ENCODE measurements at places on chromosomes 16 and 17.
A peak's percentile ranks its signal among the peaks of the same experiment; 100 is the strongest.

- no peaks in the 10 kb centered on the region for H3K36me3 ChIP-seq
- H3K27ac ChIP-seq: no peak overlapping the region
- no peak for DNase-seq
- no peak overlapping the region for H3K4me3 ChIP-seq
- H3K4me1 ChIP-seq: no peaks in the 10 kb centered on the region
- peaks cover 4% of the 10 kb centered on the region for H3K27me3 ChIP-seq
Measured at GRCh38 chr16:25978218-25978617, 286.5 kb downstream of the HS3ST4 start.

GRCh38 chr16:24054741-24055491 lies 201.2 kb upstream of the CACNG3 start:
- H3K4me1 ChIP-seq: no peaks in the 10 kb centered on the region
- no peak for DNase-seq
- H3K27me3 ChIP-seq: no peaks in the 10 kb centered on the region
- no peak overlapping the region for H3K4me3 ChIP-seq

DNA sequence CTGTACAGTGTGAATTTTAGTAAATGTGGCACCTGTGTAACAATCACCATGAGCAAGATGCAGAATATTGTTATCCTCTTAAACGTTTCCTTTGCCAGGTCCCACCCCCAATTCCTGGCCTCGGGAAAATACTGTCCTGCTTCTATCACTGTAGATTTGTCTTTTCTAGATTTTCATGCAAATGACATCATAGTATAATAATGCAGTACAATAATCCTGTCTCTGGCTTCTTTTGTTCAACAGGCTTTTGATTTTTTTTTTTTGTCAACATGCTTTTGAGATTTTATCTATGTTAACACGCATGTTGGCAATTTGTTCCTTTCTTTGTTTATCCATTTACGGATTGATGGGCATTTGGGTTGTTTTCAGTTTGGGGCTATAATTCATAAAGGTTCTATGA lies 20.4 kb upstream of the HEATR3 start:
- H3K27ac ChIP-seq: no peak overlapping the region
- H3K4me1 ChIP-seq: no peaks in the 10 kb centered on the region
- DNase-seq: no peak
- H3K27me3 ChIP-seq: no peaks in the 10 kb centered on the region
- H3K36me3 ChIP-seq: no peaks in the 10 kb centered on the region

DNA sequence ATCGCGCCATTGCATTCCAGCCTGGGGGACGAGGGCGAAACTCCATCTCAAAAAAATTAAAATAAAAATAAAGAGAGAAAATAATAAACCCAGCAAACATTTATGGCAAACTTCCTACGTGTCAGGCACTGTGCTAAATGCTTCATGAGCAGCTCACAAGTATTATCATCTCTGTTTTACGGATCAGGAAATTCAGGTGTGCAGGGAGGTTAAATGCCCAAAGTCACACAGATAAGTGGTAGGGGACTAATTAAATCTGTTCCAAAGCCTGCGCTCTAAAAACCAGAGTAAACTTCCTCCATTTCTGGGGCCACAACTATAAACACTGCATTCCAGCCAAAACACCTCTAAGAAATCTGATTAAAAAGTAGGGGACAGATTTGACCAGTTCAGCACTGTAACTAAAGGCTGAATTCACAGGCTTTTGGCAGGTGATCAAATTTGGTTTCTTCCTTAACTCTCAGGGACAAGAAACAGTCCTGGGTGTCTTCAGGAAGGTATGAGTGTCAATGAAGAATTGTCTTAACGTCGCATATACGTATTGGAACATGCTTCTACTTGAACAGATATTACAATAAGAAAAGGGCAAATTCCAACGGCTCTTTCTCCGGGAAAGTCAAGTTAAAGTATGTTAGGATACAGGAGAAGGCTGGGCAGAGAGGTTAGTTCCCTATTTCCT lies 996 bp downstream of the STRADA start:
- peaks cover 3% of the 10 kb centered on the region for H3K36me3 ChIP-seq
- peak overlapping the region; percentile 80 for H3K4me3 ChIP-seq
- peaks cover 26% of the 10 kb centered on the region for H3K4me1 ChIP-seq
- no peaks in the 10 kb centered on the region for H3K27me3 ChIP-seq
- peak overlapping the region; percentile 85 for H3K27ac ChIP-seq

GRCh38 chr17:38897176-38897575 lies 27.3 kb downstream of the LASP1 start:
- H3K4me3 ChIP-seq: 0 out of 2 replicates have a peak overlapping the region, but pooled peaks have one; percentile 40
- no peak for DNase-seq
- peak overlapping the region; percentile 95 for H3K27ac ChIP-seq
- peaks cover 81% of the 10 kb centered on the region for H3K36me3 ChIP-seq
- no peaks in the 10 kb centered on the region for H3K27me3 ChIP-seq

DNA sequence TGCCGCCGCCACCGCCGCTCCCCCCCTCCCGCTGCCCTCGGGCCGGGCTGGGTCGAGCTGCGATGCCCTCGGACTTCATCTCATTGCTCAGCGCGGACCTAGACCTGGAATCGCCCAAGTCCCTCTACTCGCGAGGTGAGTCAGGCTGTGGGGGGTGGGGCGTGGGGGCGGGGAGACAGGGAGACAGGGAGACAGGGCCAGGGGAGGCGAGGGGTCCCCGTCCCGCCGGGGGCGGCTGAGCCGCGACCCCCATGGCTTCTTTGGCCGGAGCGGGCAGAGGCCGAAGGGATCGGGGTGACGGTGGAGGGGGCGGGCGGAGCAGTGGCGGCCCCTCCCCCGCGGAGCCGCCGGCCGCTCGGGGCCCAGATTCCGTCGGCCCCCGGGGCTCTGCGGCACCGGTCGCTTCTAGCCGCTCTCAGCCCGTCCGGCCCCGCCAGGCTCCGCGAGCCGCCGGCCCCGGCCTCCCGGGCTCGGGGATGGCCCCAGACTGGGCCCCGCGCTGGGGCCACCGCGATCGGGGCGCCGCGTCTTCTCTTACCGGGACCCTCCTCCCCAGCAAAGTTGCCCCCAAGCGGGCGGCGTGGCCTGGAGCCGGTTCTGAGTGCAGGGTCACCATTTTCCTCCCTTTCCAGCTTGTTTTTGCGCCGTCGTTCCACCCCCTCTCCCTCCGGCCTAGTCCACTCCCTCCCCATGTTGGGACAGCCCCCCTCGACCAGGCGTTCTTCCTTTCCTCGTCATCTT lies 644 bp downstream of the NFAT5 start:
- peaks cover 42% of the 10 kb centered on the region for H3K4me1 ChIP-seq
- H3K27me3 ChIP-seq: no peaks in the 10 kb centered on the region
- peak overlapping the region; percentile 82 for H3K27ac ChIP-seq
- DNase-seq: peak; percentile 31
- peak overlapping the region; percentile 56 for H3K4me3 ChIP-seq

DNA sequence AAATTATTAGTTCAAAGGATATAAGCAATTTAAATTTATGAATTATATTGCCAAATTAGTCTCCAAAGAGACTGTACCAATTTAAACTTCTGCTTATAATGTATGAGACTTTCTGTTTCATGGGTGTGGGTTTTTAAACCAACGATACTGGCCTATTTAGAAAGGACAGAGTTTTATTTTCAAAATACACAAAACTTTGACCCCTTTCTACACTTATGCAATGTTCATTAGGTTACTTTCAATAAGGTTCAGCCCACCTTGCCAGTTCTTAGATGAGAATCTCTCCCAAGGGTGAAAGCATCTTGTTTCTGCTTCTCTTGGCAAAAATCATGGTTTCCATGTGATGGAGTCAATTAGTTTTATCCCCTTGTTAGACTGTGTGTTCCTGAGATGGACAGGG lies 84.7 kb downstream of the MYO1D start:
- no peaks in the 10 kb centered on the region for H3K4me1 ChIP-seq
- DNase-seq: no peak
- H3K4me3 ChIP-seq: no peak overlapping the region
- no peaks in the 10 kb centered on the region for H3K36me3 ChIP-seq
- peaks cover 7% of the 10 kb centered on the region for H3K27me3 ChIP-seq
- no peak overlapping the region for H3K27ac ChIP-seq

DNA sequence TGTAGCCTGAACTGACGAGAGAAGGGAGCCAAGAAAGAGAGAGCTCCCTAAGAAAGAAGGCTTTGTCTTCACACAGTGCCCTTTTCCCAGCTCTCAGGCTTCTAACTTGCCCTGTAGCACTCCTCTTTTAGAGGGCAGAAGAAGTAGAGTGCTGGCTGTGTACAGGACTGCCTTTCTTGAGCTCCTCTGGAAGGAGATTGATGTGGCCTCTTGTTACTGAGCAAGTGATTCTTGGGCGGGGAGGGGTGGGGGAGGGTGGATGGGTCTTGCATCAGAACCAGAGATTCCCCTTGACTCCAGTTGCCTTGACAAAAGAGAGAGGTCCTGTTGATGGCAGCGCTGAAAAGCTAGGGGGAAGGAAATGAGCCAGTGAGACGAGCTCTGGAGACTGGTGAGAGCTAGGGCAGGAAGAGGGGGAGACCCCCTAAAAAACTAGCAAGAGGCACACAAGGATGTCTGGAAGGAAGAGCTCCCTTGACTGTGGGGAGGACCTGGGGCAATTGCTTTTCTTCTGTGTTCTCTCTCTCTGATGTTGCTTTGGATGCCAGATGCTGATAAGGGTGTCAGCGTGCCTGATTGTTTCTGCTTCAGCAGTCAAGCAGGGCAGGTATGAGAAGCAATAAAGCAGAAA lies 18.4 kb downstream of the GPR179 start:
- no peaks in the 10 kb centered on the region for H3K27me3 ChIP-seq
- no peak overlapping the region for H3K27ac ChIP-seq
- DNase-seq: no peak
- peaks cover 27% of the 10 kb centered on the region for H3K36me3 ChIP-seq
- no peak overlapping the region for H3K4me3 ChIP-seq

DNA sequence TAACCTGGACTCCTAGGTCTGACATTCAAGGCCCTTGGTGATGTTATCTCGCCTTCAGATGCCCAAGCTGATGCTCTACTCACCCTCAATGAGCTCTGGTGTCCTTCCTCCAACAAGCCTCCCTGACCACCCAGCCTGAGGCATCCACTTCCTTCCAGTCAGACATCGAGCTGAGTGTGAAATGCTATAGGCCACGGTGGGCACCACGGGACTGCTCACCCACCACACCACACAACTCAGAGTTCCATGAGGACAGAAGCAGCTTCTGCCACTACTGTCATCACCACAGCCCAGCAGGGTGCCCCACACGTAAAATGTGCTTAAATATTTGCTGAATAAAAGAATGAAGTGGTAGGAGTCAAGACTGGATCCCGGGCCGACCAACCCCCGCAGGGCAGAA lies 12.0 kb downstream of the CREBBP start:
- H3K36me3 ChIP-seq: peaks cover 3% of the 10 kb centered on the region
- no peak for DNase-seq
- H3K27me3 ChIP-seq: no peaks in the 10 kb centered on the region
- H3K4me3 ChIP-seq: no peak overlapping the region
